ENCODE measurements at places on chromosomes 6 and 20. TPM values are rescaled to one million over a fixed set of nuclear protein-coding genes. Genes with fewer than 3 reads are reported as not detected.

The OR2H1 gene
- not detected for total RNA-seq

The LPIN3 gene
- 2.5 TPM for total RNA-seq

The TINAG gene
- not detected for total RNA-seq

The PPP1R3G gene
- not detected for total RNA-seq

The COL11A2 gene
- total RNA-seq, result 2.5 TPM

The EYS gene
- total RNA-seq, result not detected

The SLC52A3 gene
- total RNA-seq, result not detected

The PRPH2 gene
- not detected for total RNA-seq

The SLC13A3 gene
- not detected for total RNA-seq

The CTAGE9 gene
- total RNA-seq, result not detected
